GM23338 (cell line): ENCODE measurements at places on chromosomes 13 and 19. TPM values are rescaled to one million over a fixed set of nuclear protein-coding genes. Genes with fewer than 3 reads are reported as not detected.

ZFP30 gene
- 5.9 and 6.3 TPM in 2 replicates for total RNA-seq

ACP7 gene
- 0.45 and 0.97 TPM in 2 replicates for total RNA-seq

PRODH2 gene
- total RNA-seq = not detected in 2 replicates

MBD3L2 gene
- not detected in 2 replicates for total RNA-seq

P2RY11 gene
- total RNA-seq = 1.2 and 4.0 TPM in 2 replicates

FPR1 gene
- not detected in 2 replicates for total RNA-seq

TNFSF9 gene
- 5.3 and 9.1 TPM in 2 replicates for total RNA-seq

SBSN gene
- not detected in 2 replicates for total RNA-seq

SHANK1 gene
- total RNA-seq = 3.3 and 4.1 TPM in 2 replicates

ZNF135 gene
- total RNA-seq = 9.8 and 10.3 TPM in 2 replicates

CPB2 gene
- not detected in 2 replicates for total RNA-seq

DNA sequence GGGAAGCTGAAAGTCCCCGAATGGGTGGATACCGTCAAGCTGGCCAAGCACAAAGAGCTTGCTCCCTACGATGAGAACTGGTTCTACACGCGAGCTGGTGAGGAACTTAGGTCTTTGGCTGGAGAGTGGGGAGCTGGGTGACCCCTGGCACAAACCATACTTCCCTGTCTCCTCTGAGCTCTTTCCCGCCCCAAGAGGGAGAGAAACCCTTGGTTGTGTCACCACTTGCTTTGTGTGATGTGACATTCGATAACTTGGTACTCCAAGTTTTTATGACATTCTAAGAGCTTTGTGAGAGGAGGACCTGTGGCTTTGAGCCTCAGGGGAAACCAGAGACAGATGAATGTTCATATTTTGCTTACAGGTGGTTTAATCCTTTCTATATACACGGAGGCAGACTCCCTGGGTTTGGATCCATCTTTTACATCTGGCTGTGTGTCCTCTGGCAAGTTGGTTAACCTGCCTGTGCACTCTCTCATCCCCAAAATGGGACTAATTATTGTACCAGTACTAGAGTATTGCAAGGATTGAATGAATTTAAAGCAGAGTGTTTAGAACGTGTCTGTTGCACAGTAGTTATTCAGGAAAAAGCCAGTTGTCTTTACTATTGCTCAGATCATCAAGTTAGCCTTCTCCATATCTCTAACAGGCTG, 1.2 kb downstream of the RPS19 start:
- H3K27me3 ChIP-seq = no peaks in the 10 kb centered on the region
- no peak for DNase-seq
- peak overlapping the region; percentile 98 for H3K27ac ChIP-seq
- peaks cover 41% of the 10 kb centered on the region for H3K4me1 ChIP-seq

DNA sequence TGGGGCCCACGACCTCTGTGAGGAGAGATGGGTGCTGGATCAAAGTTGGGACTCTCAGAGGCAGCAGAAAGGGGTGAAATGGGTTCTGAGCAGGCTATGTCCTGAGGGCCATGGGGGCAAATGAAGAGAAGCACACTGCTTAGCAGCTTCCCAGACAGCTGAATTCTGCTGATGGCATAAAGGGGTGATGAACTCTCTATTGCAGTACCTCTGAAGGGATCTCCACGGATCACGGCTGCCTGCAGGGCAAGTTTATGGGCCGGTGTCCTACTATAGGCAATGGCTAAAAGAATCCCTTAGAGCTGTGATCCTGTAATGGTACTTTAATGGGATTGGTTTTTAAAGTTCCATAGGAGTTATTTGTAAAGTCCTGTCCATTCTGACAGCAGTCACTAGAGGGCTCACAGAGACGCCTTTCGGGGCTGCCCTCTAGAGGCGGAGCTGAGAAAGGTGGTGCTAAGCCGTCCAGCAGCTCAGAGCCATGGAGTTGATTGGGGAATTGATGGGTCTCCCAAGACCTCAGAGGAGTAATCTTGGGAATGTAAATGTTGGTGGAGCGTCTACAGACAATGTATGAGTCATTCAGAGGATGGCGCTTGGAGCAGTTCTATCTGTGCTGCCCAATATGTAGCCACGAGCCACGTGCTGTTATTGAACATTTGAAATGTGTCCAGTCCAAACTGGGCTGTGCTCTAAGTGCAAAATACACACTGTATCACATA, 287.3 kb downstream of the COG6 start:
- no peak overlapping the region for H3K4me3 ChIP-seq
- H3K27ac ChIP-seq = no peak overlapping the region
- no peaks in the 10 kb centered on the region for H3K27me3 ChIP-seq
- peak; percentile 94 for DNase-seq
- H3K36me3 ChIP-seq = no peaks in the 10 kb centered on the region

DNA sequence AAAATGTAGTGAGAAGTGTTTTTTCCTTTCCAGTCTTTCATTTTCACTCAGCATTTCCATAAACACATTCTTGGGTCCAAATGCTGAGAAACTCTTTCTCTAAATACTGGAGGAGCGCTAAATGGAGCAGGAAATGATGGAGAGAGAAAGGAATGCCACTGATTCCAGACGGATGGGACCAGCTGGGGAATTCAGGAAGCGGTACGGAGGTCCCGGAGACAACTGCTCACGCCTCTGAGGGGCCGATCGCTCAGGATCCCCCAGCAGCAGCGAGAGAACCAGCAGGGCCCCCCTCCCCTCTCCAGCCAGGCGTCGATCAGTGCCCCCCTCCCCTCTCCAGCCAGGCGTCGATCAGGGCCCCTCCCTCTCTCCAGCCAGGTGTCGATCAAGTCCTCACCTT, 13.2 kb downstream of the RASA3 start:
- peak; percentile 95 for DNase-seq
- H3K27me3 ChIP-seq = no peaks in the 10 kb centered on the region
- no peaks in the 10 kb centered on the region for H3K36me3 ChIP-seq

- no peak overlapping the region for H3K27ac ChIP-seq
- peak; percentile 19 for DNase-seq
- H3K4me3 ChIP-seq = peak overlapping the region; percentile 75
- H3K27me3 ChIP-seq = peaks cover 52% of the 10 kb centered on the region
- no peaks in the 10 kb centered on the region for H3K36me3 ChIP-seq
- peaks cover 23% of the 10 kb centered on the region for H3K4me1 ChIP-seq
Measured at GRCh38 chr19:43640424-43640757, 741 bp upstream of the CADM4 start.

GRCh38 chr13:20130012-20130411, 30.8 kb downstream of the GJA3 start:
- H3K27ac ChIP-seq = no peak overlapping the region
- peaks cover 38% of the 10 kb centered on the region for H3K27me3 ChIP-seq
- peaks cover 7% of the 10 kb centered on the region for H3K4me1 ChIP-seq

DNA sequence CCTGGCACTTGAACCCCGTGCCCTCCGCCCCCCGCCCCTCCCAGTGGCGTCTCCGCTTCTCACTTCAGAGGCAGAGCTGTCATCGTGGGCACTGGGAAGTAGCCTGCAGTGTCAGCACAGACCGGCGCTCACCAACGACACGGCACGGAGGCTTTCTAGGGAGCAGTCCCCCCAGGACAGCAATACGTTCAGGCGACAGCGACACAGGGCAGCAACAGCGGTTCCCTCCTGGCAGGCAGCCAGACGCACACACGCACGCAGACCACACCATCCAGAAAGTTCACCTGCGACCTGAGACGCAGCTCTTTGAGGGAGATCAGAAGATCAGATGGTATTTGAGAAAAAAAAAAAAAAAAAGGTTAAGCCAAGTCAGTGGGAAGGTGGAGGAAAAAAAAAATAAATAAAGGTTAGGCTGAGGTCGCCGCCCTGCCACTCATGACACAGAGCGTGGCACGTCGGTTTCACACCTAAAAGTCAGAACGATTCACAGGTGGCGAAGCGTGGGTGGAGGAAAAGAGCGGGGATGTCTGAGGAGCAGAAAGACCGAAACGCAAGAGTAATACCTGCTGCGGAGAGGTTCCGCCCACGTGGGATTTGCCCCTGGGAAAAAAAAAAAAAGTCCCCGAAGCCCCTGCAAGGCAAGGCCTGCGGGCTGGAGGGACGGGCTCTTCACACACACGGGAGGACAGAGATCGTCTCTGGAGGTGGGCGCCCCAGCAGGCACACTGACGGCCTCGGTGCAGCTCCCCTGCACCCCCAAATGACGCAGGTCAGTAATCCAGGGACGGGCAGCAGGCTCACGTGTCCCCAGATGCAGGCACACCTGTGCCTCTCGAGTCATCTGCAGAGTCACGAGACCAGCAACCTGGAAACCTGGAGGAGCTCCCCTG, 94.5 kb downstream of the GNG7 start:
- H3K27me3 ChIP-seq = peaks cover 3% of the 10 kb centered on the region; the same call in 1 of the 2 replicates
- H3K27ac ChIP-seq = no peak overlapping the region

GRCh38 chr13:99015606-99016490, 38.0 kb upstream of the DOCK9 start:
- H3K36me3 ChIP-seq = no peaks in the 10 kb centered on the region
- H3K4me1 ChIP-seq = 0 out of 2 replicates have a peak, but pooled peaks cover 3% of the 10 kb centered on the region
- no peak overlapping the region for H3K27ac ChIP-seq
- no peaks in the 10 kb centered on the region for H3K27me3 ChIP-seq
- H3K4me3 ChIP-seq = no peak overlapping the region

GRCh38 chr13:21834521-21834920, 163.6 kb downstream of the FGF9 start:
- H3K4me3 ChIP-seq = no peak overlapping the region
- no peaks in the 10 kb centered on the region for H3K27me3 ChIP-seq
- DNase-seq = no peak
- H3K36me3 ChIP-seq = no peaks in the 10 kb centered on the region

DNA sequence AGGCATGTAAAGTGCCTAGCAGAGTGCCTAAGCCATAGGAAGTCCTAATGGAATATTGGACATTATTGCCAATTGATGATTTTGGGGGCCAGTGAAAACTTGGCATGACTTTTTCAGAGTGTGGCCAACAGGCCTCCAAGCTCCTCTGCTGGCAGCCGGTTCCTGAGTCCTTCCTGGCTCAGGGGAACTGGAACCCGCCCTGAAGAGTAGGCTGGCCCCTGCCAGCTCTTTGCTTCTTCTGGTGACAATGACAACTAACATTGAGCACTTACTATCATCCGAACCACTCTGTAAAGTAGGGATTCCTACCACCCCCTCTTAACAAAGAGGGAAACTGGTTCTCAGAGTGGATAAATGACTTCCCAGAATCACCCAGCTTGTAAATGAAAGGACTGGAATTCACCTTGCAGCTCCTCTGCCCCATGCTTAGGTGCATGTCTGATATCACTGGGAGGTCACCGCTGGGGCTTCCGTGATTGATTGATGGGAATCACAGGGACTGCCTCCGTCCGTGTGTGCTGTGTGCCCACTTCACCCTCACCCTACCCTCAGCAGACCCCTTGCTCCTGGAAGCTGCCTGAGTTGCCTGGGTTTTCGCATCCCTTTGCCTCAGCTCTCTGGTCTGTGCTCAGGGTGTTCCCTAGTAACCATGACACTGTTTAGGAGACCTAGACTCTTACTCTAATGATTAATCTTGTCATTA, 50.6 kb downstream of the TNFRSF19 start:
- H3K27ac ChIP-seq = no peak overlapping the region
- H3K27me3 ChIP-seq = no peaks in the 10 kb centered on the region
- H3K4me1 ChIP-seq = no peaks in the 10 kb centered on the region; the same call in 1 of the 2 replicates
- DNase-seq = no peak
- H3K36me3 ChIP-seq = no peaks in the 10 kb centered on the region

GRCh38 chr13:33543631-33544265, 258.2 kb upstream of the STARD13 start:
- DNase-seq = peak; percentile 32
- no peaks in the 10 kb centered on the region for H3K36me3 ChIP-seq
- H3K4me1 ChIP-seq = peaks cover 33% of the 10 kb centered on the region
- no peaks in the 10 kb centered on the region for H3K27me3 ChIP-seq

DNA sequence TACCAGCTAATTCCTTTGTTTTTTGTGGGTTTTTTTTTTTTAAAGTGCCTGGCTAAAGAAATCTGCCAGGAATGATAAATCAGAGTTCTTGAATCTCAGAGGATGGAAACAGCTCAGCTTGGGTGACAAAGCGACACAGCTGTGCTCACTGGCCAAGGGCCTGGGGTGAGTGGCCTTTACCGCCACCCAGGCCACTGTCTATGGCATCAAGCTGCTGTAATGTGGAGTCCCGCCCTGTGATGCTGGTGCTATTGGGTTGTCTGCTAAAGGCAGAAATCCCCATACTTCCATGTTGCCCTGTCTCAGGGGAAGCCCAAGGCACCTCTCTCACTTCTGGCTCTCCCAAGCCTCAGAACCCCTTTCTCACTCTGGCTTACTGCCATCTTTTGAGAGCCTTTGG, 82.6 kb upstream of the FARP1 start:
- no peak for DNase-seq
- H3K27ac ChIP-seq = no peak overlapping the region
- peaks cover 28% of the 10 kb centered on the region for H3K4me1 ChIP-seq
- no peaks in the 10 kb centered on the region for H3K27me3 ChIP-seq

DNA sequence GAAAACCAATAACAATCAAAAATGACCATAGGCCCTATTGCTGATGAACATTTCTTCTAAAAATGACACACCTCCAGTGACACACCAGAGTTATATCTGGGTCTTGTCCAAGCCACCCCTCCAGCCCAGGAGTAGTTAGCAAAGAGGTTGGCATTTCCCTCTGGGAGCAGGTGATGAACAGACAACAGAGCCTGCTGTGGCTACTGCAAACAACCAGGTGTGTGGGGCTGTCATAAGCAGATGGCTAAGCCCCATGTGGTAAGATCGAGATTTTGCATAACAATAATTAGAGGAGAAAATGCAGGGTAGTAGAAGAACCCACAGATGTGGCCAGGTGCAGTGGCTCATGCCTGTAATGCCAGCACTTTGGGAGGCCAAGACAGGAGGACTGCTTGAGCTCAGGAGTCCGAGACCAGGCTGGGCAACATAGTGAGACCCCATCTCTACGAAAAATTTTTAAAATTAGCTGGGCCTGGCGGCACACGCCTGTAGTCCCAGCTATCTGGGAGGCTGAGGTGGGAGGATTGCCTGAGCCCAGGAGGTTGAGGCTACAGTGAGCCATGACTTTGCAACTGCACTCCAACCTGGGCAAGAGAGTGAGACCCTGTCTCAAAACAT, 5.0 kb downstream of the XRCC1 start:
- no peak overlapping the region for H3K4me3 ChIP-seq
- H3K36me3 ChIP-seq = no peaks in the 10 kb centered on the region
- peak; percentile 54 for DNase-seq
- H3K4me1 ChIP-seq = peaks cover 3% of the 10 kb centered on the region; the same call in 1 of the 2 replicates

DNA sequence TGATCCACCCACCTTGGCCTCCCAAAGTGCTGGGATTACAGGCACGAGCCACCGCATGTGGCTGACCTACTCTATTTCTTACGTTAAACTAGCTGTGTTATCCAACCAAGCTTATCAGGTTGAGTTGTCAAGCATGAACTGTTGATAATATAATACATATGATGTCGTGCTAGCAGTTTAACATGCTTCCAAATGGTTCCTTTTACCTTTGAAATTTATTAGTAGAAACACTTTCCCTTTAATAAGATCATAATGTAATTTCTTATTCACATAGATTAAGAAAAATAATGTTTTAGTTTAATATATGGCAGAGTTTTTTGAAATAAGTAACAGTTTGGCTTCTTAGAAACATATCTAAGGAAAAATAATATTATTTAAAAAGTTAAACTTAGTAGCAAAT, 34.4 kb upstream of the VWA8 start:
- no peak for DNase-seq
- H3K36me3 ChIP-seq = no peaks in the 10 kb centered on the region
- H3K27ac ChIP-seq = no peak overlapping the region
- H3K4me1 ChIP-seq = no peaks in the 10 kb centered on the region
- H3K27me3 ChIP-seq = no peaks in the 10 kb centered on the region

- 0 out of 2 replicates have a peak, but pooled peaks cover 2% of the 10 kb centered on the region for H3K4me1 ChIP-seq
- no peaks in the 10 kb centered on the region for H3K36me3 ChIP-seq
- H3K27ac ChIP-seq = no peak overlapping the region
- peak; percentile 74 for DNase-seq
Measured at GRCh38 chr13:26062853-26063444, 11.1 kb upstream of the SHISA2 start.

GRCh38 chr19:1884291-1884718, 991 bp downstream of the ABHD17A start:
- no peaks in the 10 kb centered on the region for H3K27me3 ChIP-seq
- peak overlapping the region; percentile 89 for H3K4me3 ChIP-seq
- no peak overlapping the region for H3K27ac ChIP-seq
- H3K4me1 ChIP-seq = peaks cover 14% of the 10 kb centered on the region; the same call in 1 of the 2 replicates
- no peak for DNase-seq
